ENCODE measurements at places on chromosomes 4 and X.

- H3K36me3 ChIP-seq, result no peaks in the 10 kb centered on the region
- no peaks in the 10 kb centered on the region for H3K27me3 ChIP-seq
- H3K4me1 ChIP-seq, result no peaks in the 10 kb centered on the region
- DNase-seq, result no peak
- no peak overlapping the region for H3K4me3 ChIP-seq
These were observed 20.2 kb downstream of the ZCCHC13 start for GRCh38 chrX:74324131-74324530.

GRCh38 chr4:116058129-116058528 lies 944.7 kb upstream of the NDST4 start:
- H3K27ac ChIP-seq, result no peak overlapping the region
- DNase-seq, result no peak
- no peaks in the 10 kb centered on the region for H3K27me3 ChIP-seq
- no peaks in the 10 kb centered on the region for H3K36me3 ChIP-seq
- H3K4me3 ChIP-seq, result no peak overlapping the region
- H3K4me1 ChIP-seq, result no peaks in the 10 kb centered on the region

DNA sequence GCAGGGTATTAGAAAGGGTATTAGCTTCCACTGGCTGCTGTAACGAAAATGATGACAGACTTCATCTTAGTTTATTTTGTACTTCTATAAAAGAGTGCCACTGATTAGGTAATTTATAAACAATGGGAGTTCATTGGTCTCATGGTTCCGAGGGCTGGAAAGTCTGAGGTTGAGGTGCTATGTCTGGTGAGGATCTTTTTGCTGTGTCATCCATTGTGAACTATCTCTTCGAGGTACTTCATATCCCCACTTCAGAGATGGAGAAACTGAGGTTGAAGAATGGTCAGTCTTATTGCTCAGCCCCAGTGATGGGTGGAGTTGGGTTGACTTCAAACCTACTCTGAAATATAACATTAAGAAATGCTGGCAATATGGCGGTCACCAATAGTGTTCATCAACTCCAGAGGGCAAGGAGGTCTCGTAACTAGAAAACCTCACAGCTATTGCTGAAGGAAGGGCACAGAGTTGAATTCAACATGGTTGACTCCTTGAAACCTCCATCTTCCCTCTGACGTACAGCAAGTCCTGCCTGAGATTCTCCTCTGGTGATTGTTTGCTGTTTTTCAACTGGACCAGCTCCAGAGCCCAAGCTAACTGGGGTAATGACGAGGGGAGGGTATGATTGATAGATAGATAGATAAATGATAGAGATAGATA lies 53.6 kb upstream of the SHOX start:
- H3K27ac ChIP-seq, result no peak overlapping the region
- no peaks in the 10 kb centered on the region for H3K36me3 ChIP-seq
- no peaks in the 10 kb centered on the region for H3K4me1 ChIP-seq
- no peak overlapping the region for H3K4me3 ChIP-seq
- DNase-seq, result no peak

DNA sequence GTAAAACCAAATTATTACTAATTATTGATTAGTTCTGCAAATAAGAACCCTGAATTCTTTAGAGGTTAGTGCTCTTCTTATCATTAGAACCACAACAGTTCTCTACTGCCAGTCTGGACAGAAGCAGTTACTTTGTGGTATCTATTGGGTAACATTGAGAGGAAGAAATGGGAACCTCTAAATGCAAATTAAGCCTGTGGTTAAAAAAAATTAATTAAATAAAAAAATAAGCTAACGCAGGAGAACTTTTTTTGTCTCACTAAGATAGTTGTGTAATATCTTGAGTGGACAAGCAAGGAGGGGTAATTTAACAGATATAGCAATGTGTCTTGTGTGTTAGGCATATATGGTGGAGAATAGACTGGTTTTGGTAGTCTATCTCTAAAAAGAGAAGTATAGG lies 32.9 kb upstream of the TET2 start:
- no peak for DNase-seq
- H3K36me3 ChIP-seq, result no peaks in the 10 kb centered on the region
- no peaks in the 10 kb centered on the region for H3K4me1 ChIP-seq
- no peaks in the 10 kb centered on the region for H3K27me3 ChIP-seq

GRCh38 chr4:54082168-54082567 lies 17.8 kb upstream of the CHIC2 start:
- H3K4me1 ChIP-seq, result no peaks in the 10 kb centered on the region
- H3K27me3 ChIP-seq, result no peaks in the 10 kb centered on the region
- H3K4me3 ChIP-seq, result no peak overlapping the region
- H3K27ac ChIP-seq, result no peak overlapping the region

DNA sequence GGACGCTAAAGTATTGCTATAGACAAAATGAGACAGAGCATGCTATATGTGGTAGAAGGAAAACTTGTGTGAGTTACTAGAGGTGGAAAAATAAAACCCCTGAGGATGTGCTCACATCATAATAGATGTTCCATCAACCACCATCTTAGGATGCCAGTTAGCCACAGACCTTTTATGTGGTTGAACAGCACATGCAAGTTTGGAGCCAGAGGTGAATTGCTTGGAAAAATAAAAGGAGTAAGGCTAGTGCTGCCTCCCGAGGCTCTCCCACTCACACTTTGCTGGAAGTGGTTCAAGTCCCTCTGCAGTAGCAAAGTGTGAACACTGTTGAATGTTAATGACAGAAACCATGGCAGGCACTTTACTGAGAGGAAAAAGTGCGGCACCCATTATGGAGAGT lies 39.4 kb upstream of the PPARGC1A start:
- no peaks in the 10 kb centered on the region for H3K27me3 ChIP-seq
- no peaks in the 10 kb centered on the region for H3K36me3 ChIP-seq
- no peaks in the 10 kb centered on the region for H3K4me1 ChIP-seq
- H3K4me3 ChIP-seq, result no peak overlapping the region
- DNase-seq, result no peak
- H3K27ac ChIP-seq, result no peak overlapping the region

GRCh38 chrX:34873500-34874225 lies 68.9 kb upstream of the FAM47B start:
- DNase-seq, result no peak
- no peak overlapping the region for H3K27ac ChIP-seq
- no peaks in the 10 kb centered on the region for H3K36me3 ChIP-seq
- H3K27me3 ChIP-seq, result no peaks in the 10 kb centered on the region
- H3K4me3 ChIP-seq, result no peak overlapping the region

GRCh38 chr4:58138786-58139668 lies 1028.8 kb upstream of the IGFBP7 start:
- no peak overlapping the region for H3K4me3 ChIP-seq
- DNase-seq, result no peak
- no peak overlapping the region for H3K27ac ChIP-seq
- no peaks in the 10 kb centered on the region for H3K27me3 ChIP-seq
- no peaks in the 10 kb centered on the region for H3K36me3 ChIP-seq
- no peaks in the 10 kb centered on the region for H3K4me1 ChIP-seq

DNA sequence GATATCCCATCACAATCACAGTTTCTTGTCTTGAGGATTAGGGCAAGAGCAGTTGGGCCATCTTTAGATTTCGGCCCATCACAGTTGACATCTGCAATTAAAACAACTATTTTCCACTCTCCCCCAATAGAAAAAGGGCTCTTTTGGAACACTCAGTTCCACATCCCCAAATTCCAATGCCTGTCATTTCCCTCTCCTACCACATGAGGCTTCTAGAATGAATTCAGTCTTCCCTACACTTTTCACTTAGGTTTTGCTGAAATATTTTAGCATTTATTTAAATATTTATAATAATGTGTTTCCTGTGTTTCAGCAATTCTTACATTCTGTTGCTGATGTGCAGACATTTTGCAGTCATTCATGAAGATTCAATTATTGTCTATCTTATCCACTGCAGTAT lies 118.4 kb downstream of the COX18 start:
- no peak overlapping the region for H3K27ac ChIP-seq
- no peak for DNase-seq
- H3K27me3 ChIP-seq, result no peaks in the 10 kb centered on the region
- no peaks in the 10 kb centered on the region for H3K4me1 ChIP-seq
- H3K4me3 ChIP-seq, result no peak overlapping the region

DNA sequence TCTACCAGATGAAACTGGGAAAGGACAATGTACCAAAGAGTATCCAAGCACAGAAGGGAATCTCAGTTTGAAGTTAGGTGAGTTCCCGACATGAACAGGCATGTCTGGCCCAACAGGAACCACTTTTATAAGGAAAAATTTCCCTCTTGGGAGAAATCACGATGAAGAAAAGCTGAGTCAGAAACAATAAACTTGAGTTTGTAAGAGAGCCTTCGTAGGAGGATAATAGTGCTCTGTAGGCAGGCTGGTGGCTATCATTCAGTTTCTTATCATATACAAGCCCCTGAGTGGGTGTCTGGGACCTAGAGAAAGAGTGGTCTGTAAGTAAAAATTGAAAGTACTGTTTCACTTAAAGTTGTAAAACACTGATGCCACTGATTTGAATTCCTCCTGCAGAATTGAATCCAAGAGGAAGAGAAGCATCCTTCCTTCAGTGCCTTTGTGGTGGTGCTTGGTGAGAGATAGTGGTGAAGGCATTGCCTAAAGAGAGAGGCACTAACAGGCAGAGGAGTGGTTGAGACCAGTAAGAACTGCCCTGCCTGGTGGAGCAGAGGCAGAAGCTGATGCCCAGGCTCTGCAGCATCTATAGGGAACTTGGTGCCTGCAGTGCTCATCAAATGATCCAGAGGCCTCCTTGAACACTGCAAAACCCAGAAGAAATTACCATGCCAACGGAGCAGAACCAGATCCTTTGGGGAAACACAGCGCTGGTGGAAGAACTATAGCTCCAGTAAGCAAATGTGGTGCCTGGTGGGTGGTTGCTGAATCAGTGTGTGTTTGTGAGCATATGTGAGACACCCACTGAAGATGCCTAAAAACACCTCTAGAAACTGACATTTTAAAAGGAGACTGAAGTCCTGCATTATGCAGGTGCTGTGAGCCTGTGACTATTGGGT lies 31.7 kb upstream of the METAP1 start:
- H3K36me3 ChIP-seq, result no peaks in the 10 kb centered on the region
- DNase-seq, result no peak

DNA sequence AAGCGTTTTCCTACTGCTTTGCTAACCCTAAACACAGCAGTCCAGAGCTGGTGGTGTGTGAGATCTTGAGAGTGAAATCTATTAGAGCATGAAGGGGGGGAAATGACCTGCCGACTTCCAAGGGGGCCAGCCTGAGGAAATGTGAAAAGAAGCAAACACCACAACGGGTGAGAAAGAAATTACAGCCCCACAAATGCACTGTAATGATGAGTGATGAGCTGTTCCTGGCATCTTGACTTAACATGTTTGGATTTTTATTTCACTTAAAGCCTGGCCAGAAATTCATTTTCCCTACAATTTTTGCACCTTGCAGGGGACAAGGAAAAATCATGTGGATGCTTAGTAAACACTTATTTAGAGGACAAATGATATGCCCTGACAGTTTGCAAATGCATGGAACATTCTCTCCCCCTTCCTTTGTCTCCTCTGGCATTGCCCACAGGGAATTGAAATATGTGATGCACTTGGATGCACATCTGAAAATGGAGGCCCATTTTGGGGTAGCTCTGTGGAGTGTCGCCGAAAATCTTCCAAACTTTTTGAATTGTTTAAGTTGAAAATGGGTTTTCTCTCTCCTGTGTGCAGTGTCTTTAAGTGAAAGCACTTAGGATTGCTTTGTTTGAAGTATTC lies 84.3 kb upstream of the TMEM150C start:
- DNase-seq, result no peak
- no peaks in the 10 kb centered on the region for H3K27me3 ChIP-seq
- no peak overlapping the region for H3K4me3 ChIP-seq
- no peaks in the 10 kb centered on the region for H3K4me1 ChIP-seq
- no peaks in the 10 kb centered on the region for H3K36me3 ChIP-seq

GRCh38 chr4:39486221-39486804 lies 27.5 kb downstream of the LIAS start:
- DNase-seq, result no peak
- H3K27ac ChIP-seq, result no peak overlapping the region
- H3K27me3 ChIP-seq, result no peaks in the 10 kb centered on the region
- no peaks in the 10 kb centered on the region for H3K36me3 ChIP-seq
- H3K4me3 ChIP-seq, result no peak overlapping the region

- H3K27me3 ChIP-seq, result no peaks in the 10 kb centered on the region
- H3K4me3 ChIP-seq, result no peak overlapping the region
- H3K4me1 ChIP-seq, result no peaks in the 10 kb centered on the region
- no peak for DNase-seq
- no peaks in the 10 kb centered on the region for H3K36me3 ChIP-seq
- no peak overlapping the region for H3K27ac ChIP-seq
These were observed 246.3 kb upstream of the ANKRD50 start for GRCh38 chr4:124958847-124959246.

DNA sequence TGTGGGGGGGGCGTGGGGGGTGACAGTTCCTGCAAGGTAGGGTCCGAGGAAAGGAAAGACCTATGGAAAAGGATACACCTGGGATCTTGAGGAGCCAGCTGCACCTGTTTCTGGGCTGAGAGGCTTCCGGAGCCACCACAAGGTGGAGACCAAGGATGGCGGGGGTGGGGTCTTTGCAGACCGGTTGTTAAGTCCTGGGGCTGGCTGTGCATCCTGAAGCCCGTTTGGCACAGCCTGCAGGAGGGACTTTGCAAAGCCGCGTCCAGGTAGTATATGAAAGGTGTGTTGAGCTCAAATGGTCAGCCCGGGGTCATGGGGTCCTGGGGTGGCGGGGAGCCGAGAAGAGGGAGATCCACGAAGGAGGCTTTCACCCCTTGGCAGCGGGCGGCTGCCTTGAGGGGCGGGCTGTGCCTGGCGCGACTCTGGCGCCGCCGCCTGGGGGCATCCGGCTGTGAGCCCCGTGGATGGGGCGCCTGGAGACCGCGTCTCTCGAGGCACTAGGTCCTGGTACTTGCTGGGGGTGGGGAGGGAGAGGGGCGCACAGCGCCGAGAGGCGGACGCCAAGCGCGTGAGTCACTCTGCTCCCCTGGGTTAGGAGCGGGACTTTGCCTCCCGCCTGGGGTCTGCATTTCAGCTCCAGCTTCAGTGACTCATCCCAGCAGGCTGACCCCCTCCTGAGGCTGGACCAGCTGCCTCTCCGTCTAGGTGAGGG lies 58.2 kb upstream of the DYNLT3 start:
- H3K27ac ChIP-seq, result no peak overlapping the region
- H3K4me1 ChIP-seq, result no peaks in the 10 kb centered on the region

- no peak for DNase-seq
- no peaks in the 10 kb centered on the region for H3K27me3 ChIP-seq
- H3K27ac ChIP-seq, result no peak overlapping the region
- no peak overlapping the region for H3K4me3 ChIP-seq
- peaks cover 4% of the 10 kb centered on the region for H3K36me3 ChIP-seq
These were observed 44.9 kb downstream of the GATB start for GRCh38 chr4:151715881-151716280.

DNA sequence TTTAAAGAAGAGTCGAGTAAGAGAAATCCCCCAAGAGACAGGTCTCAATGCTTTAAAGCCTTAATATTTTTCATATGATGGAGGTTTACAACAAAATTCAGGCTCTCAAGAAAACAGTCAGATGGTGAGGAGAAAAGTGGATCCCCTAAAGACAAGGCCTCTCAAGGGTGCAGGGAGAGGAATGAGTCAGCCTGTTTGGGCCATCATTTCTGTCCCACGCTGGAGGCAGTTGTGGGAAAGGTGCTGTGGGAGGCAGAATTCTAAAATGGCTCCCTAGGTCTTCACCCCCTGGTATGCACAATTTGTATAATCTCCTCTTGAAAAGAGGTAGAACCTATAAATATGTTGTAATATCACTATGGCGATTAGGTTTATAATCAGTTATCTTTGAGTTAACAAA lies 4.6 kb upstream of the TIFA start:
- H3K4me1 ChIP-seq, result peaks cover 47% of the 10 kb centered on the region
- H3K36me3 ChIP-seq, result no peaks in the 10 kb centered on the region
- no peak for DNase-seq
- peak overlapping the region; percentile 25 for H3K27ac ChIP-seq

All from CD4-positive, alpha-beta memory T cell (primary cell).